ENCODE measurements at places on chromosomes 3 and 15.
A peak's percentile ranks its signal among the peaks of the same experiment; 100 is the strongest.

DNA sequence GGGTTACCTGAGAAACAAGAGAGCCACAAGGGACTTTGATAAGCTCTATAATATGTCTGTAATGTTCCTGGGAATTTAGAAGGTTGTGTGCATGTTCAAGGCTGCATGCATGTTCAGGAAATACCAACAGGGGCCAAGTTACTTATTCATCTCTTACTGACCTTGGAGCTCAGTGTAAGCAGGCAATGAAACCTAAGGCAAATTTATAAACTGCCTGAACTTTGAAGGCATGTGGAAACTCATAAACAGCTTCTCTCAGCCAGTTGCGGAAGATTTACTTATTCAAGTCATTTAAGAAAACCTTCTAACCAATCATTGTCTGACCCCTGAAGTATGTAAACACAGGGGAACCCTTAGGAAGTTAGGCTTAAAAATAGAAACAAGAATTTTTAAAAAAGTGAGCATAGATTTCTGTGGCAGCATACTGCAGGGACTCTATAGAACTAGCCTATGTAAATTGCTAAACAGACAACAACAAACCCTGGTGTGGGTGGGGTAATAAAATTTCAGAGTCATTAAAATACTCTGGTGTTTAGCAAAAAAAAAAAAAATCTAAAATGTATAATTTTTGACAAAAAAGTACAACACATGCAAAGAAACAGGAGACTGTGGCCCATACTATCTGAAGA is 57.2 kb downstream of the SLC15A2 start:
- DNase-seq, result no peak

DNA sequence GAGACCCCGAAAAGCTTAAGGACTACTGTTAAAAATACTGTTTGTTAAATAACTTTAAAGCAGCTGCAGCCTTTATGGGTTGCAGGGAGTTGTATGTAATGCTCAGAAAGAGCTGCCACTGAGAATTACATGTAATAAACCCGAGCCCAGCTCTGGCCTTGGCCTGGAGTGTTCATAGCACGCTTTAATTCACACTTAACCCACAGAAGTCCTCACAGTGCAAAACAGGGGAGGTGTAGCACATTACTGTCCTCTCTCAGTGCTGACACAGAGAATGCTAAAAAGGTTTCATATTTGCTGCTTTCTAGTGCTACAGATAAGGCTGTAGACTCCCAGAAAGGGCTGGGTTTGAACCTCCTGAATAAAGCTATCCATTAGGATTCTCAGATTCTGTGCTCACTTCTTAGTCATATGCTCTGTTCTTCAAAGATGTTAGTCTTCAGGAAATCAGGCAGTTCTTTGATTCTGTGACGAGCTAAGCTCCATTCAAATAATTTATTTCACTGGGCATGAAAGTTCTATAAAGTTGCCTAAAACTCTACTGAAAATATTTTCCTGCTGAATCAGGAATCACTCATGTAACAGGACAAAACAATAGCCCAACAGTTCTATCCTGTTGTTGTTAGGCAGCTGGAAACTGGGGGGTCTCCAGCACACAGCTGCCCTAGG is 108.0 kb downstream of the SENP2 start:
- DNase-seq, result no peak

- no peak for DNase-seq
Measured at GRCh38 chr15:95129574-95129973, 898.2 kb downstream of the MCTP2 start.

DNA sequence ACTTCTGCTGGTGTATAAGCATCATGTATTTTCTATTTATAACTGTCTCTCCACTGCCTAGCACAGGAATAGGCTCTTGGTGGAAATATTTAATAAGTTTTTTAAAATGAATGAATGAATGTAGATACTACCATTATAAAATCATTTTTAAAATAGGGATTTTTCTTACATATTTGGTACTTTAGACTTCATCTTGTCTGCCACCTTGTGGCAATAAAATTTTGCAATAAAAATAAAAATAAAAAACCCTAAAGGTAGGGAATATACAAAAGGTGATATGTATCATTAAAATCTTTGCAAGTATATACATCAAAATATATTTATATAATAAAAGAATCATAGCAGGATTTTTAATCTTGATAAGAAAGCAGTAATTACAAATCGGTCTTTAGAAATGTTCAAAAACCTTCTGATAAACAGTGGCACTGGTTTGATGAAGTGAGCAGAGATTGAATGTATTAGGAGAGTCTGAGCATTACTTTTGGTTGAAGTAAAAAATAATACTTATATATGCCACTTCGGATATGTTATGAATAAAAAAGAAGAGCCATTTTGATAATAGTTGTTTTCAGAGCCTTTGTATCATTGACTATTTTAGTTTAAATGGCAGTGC is 95.2 kb downstream of the SPATA16 start:
- no peak for DNase-seq

GRCh38 chr3:96994988-96995387 is 180.6 kb downstream of the EPHA6 start:
- DNase-seq, result no peak

GRCh38 chr15:52180196-52180835 is 10.9 kb downstream of the GNB5 start:
- DNase-seq, result no peak

DNA sequence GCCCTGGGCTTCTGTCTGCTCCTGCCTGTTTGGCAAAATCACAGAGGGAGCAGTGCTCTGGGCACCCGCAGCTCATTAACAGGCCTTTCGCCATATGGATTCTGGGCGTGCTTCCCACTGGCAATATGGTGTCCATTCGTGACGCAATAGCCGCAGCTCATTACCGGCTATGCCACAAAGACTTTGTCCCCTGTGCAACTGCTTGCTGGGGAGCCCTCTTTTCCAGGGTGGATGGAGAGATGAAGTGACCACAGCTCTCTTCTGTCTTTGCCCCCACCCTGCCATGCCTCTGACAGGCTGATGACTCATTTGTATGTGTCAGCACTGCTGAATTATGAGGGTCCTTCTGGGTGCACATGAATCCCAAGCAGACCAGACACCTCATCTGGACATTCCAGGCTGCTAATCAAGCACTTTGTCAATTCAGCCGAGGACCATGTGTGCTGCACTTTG is 214.3 kb upstream of the FEZF2 start:
- DNase-seq, result peak; percentile 48

GRCh38 chr3:60536420-60536819 is 714.8 kb downstream of the FHIT start:
- DNase-seq, result no peak

DNA sequence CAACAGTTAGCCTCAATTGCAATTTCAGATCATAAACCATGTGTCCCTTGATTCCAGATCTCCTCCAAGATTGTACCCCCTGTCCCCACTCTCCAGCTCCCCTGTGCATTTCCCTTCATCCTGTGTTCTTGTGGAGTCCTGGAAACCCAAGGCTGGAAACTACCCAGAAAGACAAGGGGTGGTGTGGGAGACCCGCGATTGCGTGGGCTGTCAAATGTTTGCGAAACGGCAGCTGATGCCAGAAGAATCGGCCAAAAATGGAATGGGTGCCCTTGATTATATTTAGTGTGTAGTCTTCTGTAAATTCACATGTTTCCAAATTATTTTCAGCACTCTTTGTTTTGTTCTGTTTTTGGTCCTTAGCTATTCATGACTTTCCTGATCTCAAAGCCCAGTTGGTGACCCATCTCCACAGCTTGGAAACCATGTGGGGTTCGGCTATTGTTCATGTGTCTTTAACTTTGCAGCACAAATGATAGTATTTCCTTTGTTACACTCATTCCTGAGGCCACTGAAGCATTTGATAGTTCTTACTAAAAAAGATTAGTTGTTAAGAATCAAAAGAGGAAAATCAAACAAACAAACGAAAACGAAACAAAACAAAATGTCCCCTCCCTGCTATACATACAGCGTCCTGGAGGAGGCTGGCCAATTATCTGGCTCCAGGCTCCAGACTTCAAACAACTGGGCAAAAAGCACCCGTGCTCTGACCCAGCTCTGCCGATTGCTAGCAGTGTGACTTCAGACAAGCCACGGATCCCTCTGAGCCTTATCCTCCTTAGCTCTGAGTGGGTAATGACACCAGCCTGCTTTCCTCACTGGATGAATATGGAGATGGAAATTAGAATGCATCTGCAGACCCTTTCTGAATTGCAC is 120.9 kb downstream of the CACNA2D3 start:
- DNase-seq, result peak; percentile 26

- DNase-seq, result peak; percentile 63
Measured at GRCh38 chr3:36907911-36908646, 36.8 kb downstream of the TRANK1 start.

DNA sequence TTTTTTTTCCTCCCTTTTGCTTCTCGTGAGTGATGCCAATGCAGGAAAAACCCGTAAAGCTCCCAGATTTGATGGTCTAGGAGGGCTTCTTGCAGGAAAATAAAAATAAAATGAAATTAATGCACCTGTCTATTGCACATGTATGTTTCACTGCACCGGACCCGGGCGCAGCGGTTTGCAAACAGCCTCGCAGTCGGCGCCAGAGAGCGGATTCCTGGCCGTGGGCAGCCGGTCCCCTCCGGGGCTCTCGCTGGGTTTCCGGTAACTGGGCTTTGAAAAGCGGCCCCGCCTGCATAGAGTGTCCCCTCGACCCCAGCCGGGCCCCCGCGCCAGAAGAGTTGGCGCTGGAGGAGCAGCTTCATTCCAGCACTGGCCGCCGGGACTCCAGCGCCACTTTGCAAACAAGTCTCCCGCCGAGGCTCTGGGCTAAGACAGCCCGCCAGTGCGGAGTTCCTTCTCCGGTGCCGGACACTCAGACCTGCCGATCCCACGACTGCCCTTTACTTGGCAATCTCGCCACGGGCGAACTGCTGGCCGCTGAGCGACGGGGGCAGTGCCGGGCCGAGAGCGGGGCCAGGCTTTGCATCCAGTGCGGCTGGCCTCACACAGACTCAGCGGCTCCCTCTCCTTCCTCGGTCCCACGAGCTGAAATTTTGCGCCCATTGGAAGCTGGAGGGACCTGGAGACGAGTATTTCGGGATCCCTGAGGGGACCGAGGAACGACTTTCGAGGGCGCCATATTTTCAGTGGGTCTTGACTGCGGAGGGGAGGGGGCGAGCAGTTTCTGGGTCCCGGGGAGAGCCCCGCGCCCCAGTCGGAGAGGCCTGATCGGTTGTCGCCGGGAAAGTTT is 225.9 kb upstream of the C2CD4B start:
- no peak for DNase-seq

DNA sequence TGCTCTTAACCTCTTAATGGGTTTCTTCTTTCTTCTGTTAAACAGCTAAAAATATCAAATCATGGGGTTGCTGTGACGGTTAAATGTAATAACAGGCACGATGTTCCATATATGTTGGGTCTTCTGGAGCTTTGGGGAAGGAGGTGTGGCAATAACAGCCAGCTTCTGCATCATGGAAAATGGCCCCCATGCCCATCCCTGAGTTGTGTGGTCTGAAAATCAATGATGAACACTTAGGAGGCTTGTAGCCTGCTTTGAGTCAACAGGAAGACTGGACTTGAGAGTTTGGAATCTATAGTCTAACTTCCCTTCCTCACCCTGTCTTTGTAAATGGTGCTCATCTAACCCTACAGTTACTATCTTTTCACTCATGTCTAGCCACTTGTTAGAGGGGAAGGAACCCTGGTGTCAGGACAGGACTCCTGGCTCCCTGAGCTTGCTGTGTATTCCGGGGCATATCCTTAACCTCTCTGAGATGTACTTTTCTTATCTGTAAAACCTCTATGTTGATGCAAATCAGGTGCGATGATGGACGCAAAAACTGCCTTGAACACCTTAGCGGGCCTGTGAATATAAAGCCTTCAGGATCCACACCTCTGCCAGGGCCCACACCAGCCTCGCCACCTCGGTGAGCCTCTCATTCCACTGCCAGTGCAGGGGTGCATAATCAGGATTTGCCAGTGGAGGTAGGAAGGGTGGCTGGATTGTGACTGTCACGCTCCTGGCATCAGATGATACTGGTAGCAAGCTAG is 27.5 kb downstream of the SMAD3 start:
- no peak for DNase-seq

GRCh38 chr15:71109130-71109529 is 6.1 kb upstream of the THSD4 start:
- DNase-seq, result no peak

GRCh38 chr3:123552095-123552714 is 32.6 kb downstream of the HACD2 start:
- DNase-seq, result no peak

- no peak for DNase-seq
Measured at GRCh38 chr3:47243419-47244147, 39.0 kb downstream of the KIF9 start.

- no peak for DNase-seq
Measured at GRCh38 chr3:196625331-196625730, 14.2 kb upstream of the NRROS start.

GRCh38 chr3:8765528-8765927 is 3.9 kb downstream of the OXTR start:
- no peak for DNase-seq

- no peak for DNase-seq
Measured at GRCh38 chr3:156145866-156146265, 25.5 kb downstream of the KCNAB1 start.

DNA sequence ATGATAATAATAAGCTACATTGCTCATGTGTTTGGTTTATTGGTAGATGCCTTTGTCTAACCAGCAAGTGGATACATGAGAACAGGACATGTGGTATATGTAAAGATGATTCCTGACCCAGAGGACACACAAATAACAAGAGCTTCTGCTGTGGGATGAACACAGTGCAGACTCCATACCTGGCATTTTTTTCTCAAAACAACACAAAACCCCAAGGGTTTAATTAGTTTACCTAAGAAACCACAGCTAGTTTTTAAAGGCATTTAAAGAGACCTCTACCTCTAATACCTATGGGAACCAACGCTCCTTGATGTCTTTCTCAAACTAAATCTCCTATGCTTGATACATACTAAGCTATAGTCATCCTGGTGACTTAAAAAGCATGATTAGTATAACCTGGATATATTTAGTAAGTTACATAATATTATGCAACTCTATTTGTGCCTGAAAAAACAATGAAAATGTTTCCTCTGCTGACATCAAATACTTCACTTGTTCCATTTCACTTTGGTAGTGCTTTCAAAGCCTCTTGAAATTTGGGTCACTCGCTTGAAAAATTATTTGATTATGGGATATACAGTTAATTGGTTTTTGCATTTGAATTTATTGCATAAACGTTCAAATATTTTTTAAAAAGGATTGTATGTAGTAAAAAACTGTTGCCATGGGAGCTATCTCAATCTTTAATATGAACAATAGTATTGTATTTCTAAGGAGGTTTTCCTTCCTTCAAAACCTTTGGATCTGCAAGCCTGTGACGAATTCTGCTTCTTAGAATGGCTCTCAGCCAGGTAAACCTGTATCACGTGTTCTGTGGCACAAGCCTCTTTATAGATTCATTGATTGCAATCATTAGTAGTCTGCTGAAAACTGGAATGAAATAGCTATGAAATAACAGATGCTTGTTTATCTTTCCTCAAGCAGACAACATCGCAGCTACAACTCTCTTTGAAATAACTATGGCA is 233.0 kb upstream of the KCNMB2 start:
- no peak for DNase-seq

GRCh38 chr3:134407239-134407625 is 33.0 kb upstream of the AMOTL2 start:
- DNase-seq, result no peak

- no peak for DNase-seq
Measured at GRCh38 chr15:42165106-42165505, 8.7 kb upstream of the PLA2G4F start.
